ENCODE measurements at places on chromosomes 16 and 17. TPM values are rescaled to one million over a fixed set of nuclear protein-coding genes. Genes with fewer than 3 reads are reported as not detected.

DNA sequence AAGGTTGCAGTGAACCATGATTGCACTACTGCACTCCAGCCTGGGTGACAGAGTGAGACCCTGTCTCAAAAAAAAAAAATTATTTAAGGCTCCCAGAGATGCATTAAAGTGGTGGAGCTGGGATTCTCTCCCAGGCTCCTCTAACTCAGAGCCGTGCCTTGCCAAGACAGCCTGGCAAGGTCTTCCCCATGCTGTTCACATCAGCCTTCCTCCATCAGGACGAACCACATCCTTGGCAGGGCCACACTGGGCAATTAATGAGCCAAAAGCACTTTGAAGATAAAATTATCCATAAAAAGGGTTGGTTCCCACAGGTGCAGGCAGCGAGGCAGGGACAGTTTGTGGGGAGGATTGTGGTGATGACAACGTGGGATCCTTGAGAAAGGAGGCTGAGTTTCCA lies 19.8 kb upstream of the BBS2 start:
- no peaks in the 10 kb centered on the region for H3K4me1 ChIP-seq
- H3K36me3 ChIP-seq, result no peaks in the 10 kb centered on the region
- H3K27me3 ChIP-seq, result no peaks in the 10 kb centered on the region
- H3K27ac ChIP-seq, result no peak overlapping the region
- H3K4me3 ChIP-seq, result no peak overlapping the region
- no peak for DNase-seq

GRCh38 chr16:89722392-89723278 lies 1.3 kb downstream of the ZNF276 start:
- peak overlapping the region; percentile 83 for H3K27ac ChIP-seq
- H3K27me3 ChIP-seq, result no peaks in the 10 kb centered on the region
- no peaks in the 10 kb centered on the region for H3K36me3 ChIP-seq

DNA sequence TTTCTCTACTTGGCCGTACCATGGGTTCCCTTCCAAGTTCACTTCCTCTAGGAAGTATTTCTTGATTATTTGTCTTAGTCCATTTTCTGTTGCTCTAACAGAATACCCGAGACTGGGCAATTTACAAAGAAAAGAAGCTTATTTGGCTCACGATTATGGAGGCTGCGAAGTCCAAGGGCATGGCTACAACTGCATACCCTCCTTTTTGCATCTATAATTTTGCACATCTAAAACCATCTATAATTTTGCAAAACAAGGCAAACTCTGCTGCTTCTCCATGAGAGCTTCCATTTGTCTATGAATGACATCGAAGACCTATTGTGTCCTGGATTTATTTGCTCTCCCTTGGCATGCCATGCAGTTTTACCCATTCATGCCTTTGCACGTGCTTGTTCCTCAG lies 27.6 kb upstream of the RGS9 start:
- H3K36me3 ChIP-seq, result no peaks in the 10 kb centered on the region
- no peak overlapping the region for H3K27ac ChIP-seq
- no peak for DNase-seq
- no peaks in the 10 kb centered on the region for H3K27me3 ChIP-seq

DNA sequence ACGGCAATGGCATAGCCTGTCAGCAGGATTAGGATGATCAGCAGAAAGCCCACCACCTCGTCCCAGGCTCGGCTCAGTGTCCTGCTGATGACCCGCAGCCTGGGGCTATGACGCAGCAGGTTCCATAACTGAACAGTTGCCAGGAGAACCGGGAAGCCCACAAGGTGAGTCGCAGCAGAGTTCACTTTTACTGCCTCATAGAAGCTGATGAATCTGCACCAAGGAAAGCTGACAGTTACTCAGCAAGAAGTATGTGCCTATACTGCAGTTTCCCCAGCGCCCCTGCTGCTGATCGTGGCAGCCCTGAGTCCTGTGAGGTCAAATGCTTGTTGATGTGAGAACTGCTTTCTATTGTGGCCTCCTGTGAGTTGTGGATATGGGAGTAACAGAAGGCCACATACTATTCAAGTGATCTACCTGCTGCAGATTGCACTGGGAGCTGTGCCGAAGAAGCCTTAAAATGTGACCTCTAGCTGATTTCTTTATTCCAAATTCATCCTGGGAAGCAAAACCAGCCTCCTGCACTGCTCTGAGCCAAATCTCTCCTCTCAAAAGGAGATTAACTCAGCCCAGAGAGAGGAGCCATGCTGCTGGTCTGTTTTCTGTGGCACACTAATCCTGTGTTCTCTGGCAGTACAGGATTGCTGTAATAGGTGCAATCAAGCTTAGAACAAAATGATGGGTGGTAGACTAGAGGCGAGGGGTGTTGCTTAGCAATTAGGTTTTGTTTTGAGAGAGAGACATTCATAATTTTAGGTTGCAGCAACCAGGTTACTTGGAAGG lies 38.8 kb downstream of the IST1 start:
- no peaks in the 10 kb centered on the region for H3K27me3 ChIP-seq
- no peak overlapping the region for H3K27ac ChIP-seq
- H3K36me3 ChIP-seq, result no peaks in the 10 kb centered on the region
- H3K4me3 ChIP-seq, result no peak overlapping the region
- DNase-seq, result no peak

Gene MT1M
- total RNA-seq, result 9.6 TPM

GRCh38 chr17:80574496-80574895 lies 29.9 kb downstream of the RPTOR start:
- no peaks in the 10 kb centered on the region for H3K36me3 ChIP-seq
- no peaks in the 10 kb centered on the region for H3K27me3 ChIP-seq
- H3K4me1 ChIP-seq, result no peaks in the 10 kb centered on the region
- no peak for DNase-seq
- H3K4me3 ChIP-seq, result no peak overlapping the region

- peaks cover 14% of the 10 kb centered on the region for H3K4me1 ChIP-seq
- H3K4me3 ChIP-seq, result no peak overlapping the region
- H3K36me3 ChIP-seq, result no peaks in the 10 kb centered on the region
- no peak overlapping the region for H3K27ac ChIP-seq
These were observed 37.0 kb downstream of the STX8 start for GRCh38 chr17:9538626-9539025.

GRCh38 chr16:28219282-28219681 lies 7.5 kb upstream of the XPO6 start:
- no peak overlapping the region for H3K27ac ChIP-seq
- H3K4me3 ChIP-seq, result no peak overlapping the region
- DNase-seq, result no peak
- no peaks in the 10 kb centered on the region for H3K36me3 ChIP-seq

DNA sequence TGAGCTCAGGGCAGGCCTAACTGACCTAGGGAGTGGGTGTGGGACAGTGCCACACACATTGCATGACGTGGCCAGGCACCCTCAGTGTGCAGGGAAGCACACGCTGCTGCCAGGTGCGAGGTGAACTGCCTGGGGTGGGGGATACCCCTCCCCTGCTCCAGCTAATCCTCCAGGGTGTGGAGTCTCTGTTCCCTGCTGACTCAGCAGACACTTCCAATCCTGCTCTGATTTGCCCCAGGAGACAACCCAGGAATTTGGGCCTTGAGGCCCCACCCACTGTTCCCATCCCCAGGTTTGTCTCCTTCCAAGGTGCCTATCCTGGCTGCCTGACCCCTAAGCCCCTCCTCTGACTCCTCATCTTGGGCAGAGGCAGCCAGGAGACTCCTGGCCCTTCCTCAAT lies 10.7 kb downstream of the DLX3 start:
- H3K4me1 ChIP-seq, result no peaks in the 10 kb centered on the region
- no peak overlapping the region for H3K4me3 ChIP-seq
- H3K27me3 ChIP-seq, result no peaks in the 10 kb centered on the region
- DNase-seq, result no peak
- no peak overlapping the region for H3K27ac ChIP-seq

Gene LRRC46
- total RNA-seq, result not detected

GRCh38 chr16:26275021-26275590 lies 583.3 kb downstream of the HS3ST4 start:
- no peak overlapping the region for H3K27ac ChIP-seq
- H3K4me3 ChIP-seq, result no peak overlapping the region
- H3K36me3 ChIP-seq, result no peaks in the 10 kb centered on the region
- no peaks in the 10 kb centered on the region for H3K4me1 ChIP-seq

GRCh38 chr16:67943256-67943618 lies 683 bp downstream of the LCAT start:
- H3K36me3 ChIP-seq, result peaks cover 9% of the 10 kb centered on the region
- no peak for DNase-seq
- H3K4me3 ChIP-seq, result no peak overlapping the region
- H3K4me1 ChIP-seq, result peaks cover 11% of the 10 kb centered on the region

- H3K4me1 ChIP-seq, result peaks cover 71% of the 10 kb centered on the region
- H3K4me3 ChIP-seq, result no peak overlapping the region
- peak overlapping the region; percentile 69 for H3K27ac ChIP-seq
- H3K27me3 ChIP-seq, result no peaks in the 10 kb centered on the region
- H3K36me3 ChIP-seq, result peaks cover 8% of the 10 kb centered on the region
These were observed 48.3 kb upstream of the ABCC11 start for GRCh38 chr16:48295488-48296281.

GRCh38 chr17:51912939-51913338 lies 245.6 kb downstream of the CA10 start:
- no peak overlapping the region for H3K4me3 ChIP-seq
- H3K27me3 ChIP-seq, result no peaks in the 10 kb centered on the region
- H3K36me3 ChIP-seq, result no peaks in the 10 kb centered on the region
- no peaks in the 10 kb centered on the region for H3K4me1 ChIP-seq
- DNase-seq, result no peak

DNA sequence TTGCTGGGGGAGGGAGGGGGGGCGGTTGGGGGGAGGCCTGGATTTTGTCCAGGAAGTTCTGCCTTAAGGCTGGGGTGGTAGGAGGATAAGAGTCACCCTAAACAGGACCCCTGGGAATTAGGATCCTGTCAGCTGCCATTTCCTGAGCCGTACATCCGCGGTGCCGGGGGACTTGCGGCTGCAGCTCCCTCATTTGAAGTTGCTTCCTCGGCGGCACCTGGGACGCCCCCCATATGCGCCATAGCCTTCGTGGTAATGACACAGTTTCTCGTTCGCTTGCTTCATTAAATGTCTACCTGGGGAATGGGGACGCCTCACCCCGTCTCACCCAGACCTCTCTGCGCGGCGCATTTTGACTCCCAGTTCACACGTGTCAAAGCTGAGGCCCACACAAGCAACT lies 55.1 kb upstream of the PABPN1L start:
- H3K4me1 ChIP-seq, result peaks cover 63% of the 10 kb centered on the region
- DNase-seq, result no peak
- H3K36me3 ChIP-seq, result no peaks in the 10 kb centered on the region
- H3K27ac ChIP-seq, result peak overlapping the region; percentile 97
- no peaks in the 10 kb centered on the region for H3K27me3 ChIP-seq
- H3K4me3 ChIP-seq, result no peak overlapping the region

Gene EPX
- total RNA-seq, result not detected

Gene RND2
- 0.33 TPM for total RNA-seq

Gene LRRC75A
- total RNA-seq, result 7.6 TPM

Data from body of pancreas (tissue), 4 donors.